ENCODE measurements at places on chromosomes 4 and X. TPM values are rescaled to one million over a fixed set of nuclear protein-coding genes. Genes with fewer than 3 reads are reported as not detected.
A peak's percentile ranks its signal among the peaks of the same experiment; 100 is the strongest.

DNA sequence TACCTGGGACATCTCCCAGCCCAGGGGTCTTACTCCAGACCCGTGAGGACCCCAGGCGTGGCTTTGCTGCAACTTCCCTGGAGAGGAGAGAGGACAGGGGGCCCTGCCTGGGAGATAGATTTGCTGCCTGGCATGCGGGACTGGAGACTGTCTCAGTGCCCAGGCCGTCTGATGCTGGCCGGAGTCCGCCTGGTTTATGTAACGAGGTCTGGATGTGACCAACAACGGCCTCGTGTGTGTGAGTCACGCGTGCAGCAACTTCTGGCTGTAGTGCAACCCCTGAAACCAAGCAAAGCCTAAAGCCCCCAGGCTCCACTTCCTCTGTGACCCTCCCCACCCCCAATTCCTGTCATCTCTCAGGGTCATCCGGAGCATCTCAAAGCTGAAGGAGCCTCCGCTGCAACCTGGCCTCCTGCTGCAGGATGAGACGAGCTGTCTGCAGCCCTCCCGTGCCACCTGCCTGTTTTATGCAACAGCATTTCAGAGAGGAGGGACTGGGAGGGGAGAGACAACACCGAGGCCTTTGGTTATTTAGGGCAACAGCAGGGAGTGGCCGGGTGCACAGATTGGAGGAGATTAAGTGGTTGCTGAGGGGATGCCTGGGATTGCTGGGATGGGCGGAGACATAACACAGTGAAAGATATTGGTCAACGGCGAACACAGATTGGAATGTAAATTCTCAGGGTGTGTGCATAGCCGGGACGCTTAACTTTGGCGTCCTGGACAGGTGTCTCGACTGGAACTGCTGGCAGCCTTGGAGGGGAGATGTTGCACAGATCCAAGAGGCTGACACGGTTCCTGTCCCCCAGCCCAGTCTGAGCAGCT, 16.0 kb downstream of the XG start:
- DNase-seq, result no peak

The ITGB1BP2 gene
- 1.8 TPM for total RNA-seq

DNA sequence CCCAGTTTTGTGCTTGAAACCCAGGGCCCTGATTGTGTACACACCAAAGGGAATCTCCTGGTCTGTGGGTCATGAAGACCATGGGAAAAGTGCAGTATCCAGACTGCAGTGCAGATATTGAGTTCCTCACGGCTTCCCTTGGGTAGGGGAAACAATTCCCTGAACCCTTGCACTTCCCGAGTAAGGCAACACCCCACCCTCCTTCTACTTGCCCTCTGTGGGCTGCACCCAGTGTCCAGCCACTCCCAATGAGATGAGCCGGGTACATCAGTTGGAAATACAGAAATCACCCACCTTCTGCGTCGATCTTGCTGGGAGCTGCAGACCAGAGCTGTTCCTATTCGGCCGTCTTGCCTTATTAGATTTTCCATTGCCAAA, 134.2 kb downstream of the FNIP2 start:
- DNase-seq, result no peak

- no peak for DNase-seq
Measured at GRCh38 chr4:163548481-163549243, 54.2 kb downstream of the TMA16 start.

DNA sequence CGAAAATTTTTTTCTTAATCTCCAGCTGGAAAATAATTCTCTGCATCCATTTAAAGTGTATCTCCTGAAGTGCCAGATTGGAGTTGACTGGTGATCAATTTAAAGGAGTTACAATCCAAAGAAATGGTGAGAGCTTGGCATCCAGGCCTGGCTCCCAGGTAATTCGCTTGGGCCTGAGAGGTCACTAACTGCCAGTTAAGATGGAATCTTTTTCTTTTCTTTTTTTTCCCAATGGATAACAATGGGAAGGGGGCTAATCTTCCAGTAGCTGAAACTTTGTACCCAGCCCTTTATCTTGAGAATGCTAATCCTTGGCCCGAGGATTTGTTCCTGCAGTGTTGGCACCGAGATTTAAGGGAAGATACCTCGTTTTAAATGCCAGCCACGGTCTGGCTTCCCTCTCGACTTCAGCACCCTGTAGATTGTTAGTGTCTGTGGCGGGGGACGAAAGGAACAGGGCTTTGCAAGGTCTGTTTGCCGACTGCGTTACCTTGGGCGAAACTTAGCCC, 13.3 kb upstream of the PITX2 start:
- DNase-seq, result no peak

DNA sequence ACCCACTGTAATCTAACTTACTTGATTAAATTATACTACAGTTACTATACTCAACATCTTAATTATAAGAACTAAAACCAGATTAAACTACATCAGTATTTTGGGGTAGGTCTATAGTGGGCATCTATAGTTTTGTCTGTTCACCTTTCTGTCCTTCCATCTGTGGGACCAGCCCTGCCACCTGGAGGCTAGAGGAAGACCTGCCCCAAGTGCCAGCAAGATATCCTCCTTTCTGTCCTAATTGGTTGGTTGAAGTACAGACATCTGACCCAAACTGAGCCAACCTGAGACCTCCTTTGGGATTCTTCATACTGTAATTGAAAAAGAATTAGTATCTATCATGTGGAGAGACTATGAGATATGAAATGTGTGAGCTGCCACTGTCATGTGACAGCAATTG, 172.2 kb upstream of the TLL1 start:
- DNase-seq, result no peak

DNA sequence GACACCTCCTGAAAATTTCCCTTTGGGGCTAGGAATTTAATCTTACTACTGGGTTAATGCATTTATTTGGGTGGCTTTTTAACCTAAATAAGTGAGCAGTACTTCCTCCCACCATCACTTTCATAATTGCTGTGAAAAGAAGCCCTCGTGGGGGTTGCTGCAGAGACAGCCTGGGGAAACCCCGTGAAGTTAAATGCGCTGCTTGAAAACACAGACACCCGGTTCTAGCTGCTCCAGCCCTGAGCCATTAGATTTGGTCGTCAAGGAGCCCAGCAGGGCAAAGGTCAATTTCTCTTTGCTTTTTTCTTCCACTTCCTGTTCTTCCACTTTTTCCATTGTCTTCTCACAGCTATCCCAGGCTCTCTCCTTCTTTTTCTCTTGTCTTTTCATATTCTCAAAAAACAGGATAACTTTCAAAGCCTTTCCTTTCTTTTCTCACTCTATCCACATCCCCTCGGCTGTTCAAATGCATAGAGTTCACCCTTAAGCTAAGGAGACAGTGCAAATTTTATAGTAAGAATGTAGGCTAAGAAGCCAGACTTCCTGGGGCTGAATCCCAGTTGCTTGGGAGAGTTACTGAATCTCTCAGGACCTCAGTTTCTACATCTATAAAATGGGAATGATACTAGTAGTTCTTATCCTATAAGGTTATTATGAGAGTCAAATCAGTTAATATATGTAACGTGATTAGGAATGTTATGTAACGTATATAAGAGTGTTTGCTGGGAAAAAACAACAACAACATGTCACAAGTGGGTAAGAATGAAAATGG, 91.5 kb upstream of the ZNF827 start:
- DNase-seq, result no peak

GRCh38 chr4:174365018-174365587, 81.4 kb downstream of the CEP44 start:
- no peak for DNase-seq

DNA sequence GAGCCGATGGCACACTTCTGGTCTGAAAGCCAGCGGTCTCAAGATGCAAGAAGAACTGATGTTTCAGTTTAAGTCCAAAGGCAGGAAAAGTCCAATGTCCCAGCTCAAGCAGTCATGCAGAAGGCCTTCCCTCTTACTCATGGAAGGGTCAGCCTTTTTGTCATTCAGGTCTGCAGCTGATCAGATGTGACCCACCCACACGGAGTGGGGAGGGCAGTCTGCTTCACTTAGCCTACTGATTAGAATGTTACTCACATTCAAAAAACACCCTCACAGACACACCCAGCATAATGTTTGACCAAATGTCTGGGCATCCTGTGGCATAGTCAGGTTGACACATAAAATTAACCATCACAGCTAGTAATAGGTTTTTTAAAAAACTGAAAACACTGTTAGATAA, 6.6 kb downstream of the HCCS start:
- DNase-seq, result no peak

The SCRG1 gene
- 1.5 TPM for total RNA-seq

GRCh38 chr4:135598151-135598550, 1396.6 kb upstream of the PABPC4L start:
- no peak for DNase-seq

- DNase-seq, result no peak
Measured at GRCh38 chr4:124514588-124514987, 197.9 kb downstream of the ANKRD50 start.

GRCh38 chrX:20442597-20442996, 175.9 kb upstream of the RPS6KA3 start:
- DNase-seq, result peak; percentile 86

GRCh38 chr4:2364654-2365053, 53.8 kb downstream of the ZFYVE28 start:
- DNase-seq, result no peak

GRCh38 chr4:94115687-94116086, 92.0 kb upstream of the SMARCAD1 start:
- no peak for DNase-seq

DNA sequence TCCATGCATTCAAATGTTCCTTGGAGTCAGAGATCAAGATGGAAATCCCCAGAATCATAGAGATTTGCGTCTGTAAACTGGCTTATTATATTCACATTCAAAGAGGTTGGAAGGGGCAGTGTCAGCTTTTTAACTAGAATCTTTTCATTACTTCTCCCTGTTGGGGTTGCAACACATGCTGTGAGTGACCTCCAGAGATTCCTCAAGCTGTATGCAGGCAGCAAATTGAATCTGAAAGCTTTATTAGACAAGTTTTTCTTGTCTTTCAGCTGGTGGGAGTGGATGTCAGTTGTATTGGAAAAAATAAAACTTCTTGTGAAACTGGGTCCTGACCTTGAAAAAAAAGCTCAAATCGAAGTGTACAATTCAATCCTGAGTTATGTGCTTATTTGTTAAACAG, 736.5 kb upstream of the FTHL17 start:
- no peak for DNase-seq

DNA sequence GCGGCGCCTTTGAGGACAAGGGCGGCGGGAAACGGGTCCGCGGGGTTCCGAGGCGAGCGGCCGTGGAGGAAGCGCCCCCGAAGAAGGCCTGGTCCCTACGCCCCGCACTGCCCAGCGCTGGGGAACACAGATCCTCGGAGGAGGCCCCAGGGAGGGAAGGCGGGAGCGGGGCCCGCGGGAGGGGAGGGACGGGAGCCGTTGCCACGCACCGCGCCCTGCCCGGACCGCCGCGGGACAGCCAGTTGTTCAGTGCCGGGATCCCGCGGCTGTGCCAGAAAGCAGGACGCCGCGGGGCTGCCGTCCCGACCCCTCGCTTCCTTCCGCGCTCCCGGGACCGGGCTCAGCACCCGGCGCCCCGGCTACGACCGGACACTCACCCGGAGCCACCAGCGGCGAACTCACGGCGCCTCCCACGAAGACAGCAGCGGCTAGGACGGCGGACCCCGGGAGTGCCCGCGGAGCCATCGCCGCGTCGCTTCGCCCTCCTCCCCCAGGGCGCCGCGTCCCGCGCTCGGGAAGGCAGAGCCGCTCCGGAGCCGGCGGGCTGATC, 278 bp downstream of the RELL1 start:
- DNase-seq, result peak; percentile 77

The STOX2 gene
- 19.2 TPM for total RNA-seq

GRCh38 chr4:76011018-76011670, 3.8 kb upstream of the CXCL9 start:
- DNase-seq, result no peak

DNA sequence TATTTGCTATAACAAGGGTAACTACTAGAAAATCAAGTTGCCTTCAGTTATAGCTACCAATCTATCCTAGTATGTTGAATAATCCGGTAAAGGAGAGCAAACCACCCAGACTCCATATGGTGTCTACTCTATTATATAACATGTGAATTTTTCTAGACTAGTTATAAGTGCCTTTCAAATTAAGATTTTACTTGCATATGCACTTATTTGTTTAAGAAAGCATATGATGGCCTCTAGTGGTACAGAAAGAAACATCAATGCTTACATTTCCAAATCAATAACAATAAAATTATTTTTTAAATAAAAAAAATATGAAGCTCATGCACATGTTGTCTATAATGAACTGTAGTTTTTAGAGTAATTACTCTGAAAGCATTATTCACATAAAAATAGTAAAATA, 1516.4 kb upstream of the PABPC4L start:
- DNase-seq, result no peak

- DNase-seq, result no peak
Measured at GRCh38 chrX:115639334-115639880, 78.4 kb downstream of the PLS3 start.

GRCh38 chr4:148782284-148782683, 340.1 kb upstream of the NR3C2 start:
- no peak for DNase-seq

DNA sequence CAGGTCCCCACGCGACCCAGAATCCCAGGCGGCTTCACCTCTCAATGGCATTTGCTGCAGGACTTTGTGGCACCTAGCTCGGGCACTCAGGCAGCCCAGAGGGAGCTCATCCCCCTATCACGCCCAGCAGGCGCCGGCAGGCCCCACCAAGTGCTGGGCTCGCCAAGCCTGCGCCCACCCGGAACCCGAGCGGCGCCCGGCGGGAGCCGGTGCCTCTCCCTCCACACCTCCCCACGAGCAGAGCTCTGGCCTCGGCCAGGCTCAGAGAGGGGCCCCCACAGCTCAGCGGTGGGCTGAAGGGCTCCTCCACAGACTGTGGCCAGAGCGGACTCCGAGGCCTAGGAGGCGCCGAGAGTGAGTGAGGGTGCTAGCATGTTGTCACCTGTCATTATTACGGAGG, 286.3 kb downstream of the PDHA2 start:
- no peak for DNase-seq

The SUPT20HL2 gene
- total RNA-seq, result not detected

DNA sequence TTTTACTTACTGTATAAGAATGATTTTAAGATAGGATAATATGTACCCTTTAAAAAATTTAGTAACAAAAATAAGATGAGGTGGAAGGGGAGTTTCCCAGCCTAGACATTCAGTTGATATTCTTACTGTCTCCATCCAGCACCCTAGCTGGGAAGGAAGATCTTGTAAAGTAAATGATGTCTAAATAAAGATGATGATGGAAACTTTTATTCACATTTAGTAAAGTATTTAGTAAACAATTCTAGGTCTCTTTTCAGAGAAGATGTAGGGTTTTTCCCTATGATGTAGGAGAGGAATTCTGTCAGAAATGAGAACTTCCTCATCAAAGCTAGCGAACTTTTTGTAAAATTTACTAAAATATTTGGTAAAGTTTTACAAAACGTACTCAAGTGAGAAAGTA, 136.8 kb downstream of the RAPGEF2 start:
- no peak for DNase-seq

DNA sequence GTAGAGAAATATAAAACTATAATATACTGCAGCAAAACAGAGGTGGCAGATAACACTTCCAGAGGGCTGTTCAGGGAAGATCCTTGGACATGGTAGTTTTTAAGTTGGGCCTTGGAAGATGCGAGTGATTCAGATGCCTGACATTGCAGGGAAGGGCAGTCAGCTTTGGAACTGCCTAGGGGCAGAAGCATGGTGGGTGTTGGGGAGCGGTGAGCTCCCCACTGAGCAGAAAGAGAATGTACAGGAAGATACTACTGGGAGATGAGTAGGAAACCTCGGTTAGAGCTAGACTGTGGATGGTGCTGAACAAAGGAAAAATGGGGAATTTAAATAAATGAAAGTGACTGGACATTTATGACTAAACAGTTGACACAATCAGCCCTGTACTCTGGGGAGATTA, 24.9 kb upstream of the SEC24B start:
- DNase-seq, result no peak

- no peak for DNase-seq
Measured at GRCh38 chrX:111262086-111262485, 8.2 kb downstream of the CAPN6 start.

The RTL3 gene
- total RNA-seq, result not detected

The CXorf58 gene
- not detected for total RNA-seq

- DNase-seq, result no peak
Measured at GRCh38 chr4:47386561-47387235, 76.8 kb downstream of the COMMD8 start.

Measured in sciatic nerve (tissue), 2 donors.